ENCODE measurements at places on chromosomes 1 and 21.

- DNase-seq: no peak
Measured at GRCh38 chr1:184896000-184896399, 78.3 kb downstream of the NIBAN1 start.

- no peak for DNase-seq
Measured at GRCh38 chr1:235838021-235838420, 28.7 kb downstream of the LYST start.

- DNase-seq: no peak
Measured at GRCh38 chr21:33546086-33546485, 3.2 kb downstream of the SON start.

DNA sequence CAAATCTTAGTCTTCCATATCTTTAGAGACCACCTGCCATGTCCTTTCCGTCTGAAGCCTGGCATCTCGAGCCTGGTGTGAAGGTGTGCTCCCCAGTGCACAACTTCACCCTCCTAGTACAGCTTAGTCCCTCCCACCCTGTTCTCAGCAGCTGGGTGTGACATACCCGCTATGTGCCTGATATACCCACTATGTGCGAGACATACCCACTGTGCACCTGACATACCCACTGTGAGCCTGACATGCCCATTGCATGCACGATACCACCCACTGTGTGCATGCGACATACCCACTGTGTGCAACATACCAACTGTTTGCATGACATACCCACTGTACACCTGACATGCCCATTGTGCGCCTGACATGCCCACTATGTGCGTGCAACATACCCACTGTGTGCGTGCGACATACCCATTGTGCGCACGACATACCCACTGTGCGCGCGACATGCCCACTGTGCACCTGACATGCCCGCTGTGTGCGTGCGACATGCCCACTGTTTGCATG is 3.0 kb upstream of the RRP1 start:
- DNase-seq: no peak

- DNase-seq: no peak
Measured at GRCh38 chr1:73593804-73594203, 604.2 kb downstream of the LRRIQ3 start.
